RKO (cell line): ENCODE measurements at places on chromosomes 12 and 14.

DNA sequence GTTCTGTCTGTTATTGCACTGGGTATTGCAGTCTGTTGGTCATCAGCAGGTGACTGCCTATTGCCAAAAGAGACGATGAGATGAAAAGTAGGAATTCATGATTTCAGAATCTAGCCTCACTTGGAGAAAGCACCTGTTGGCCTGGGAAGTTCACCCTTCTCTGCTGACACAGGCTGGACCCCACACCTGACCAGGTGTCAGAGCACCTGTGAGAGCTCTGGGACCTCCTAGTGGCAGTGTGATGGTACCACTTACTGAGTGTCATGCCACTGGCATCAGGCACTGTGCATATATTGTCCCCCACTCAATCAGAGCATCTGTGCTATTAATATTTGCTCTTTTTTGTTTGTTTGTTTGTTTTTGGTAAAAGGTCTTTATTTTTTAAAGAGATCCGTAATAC is 68.0 kb downstream of the RASSF3 start:
- no peak for DNase-seq

DNA sequence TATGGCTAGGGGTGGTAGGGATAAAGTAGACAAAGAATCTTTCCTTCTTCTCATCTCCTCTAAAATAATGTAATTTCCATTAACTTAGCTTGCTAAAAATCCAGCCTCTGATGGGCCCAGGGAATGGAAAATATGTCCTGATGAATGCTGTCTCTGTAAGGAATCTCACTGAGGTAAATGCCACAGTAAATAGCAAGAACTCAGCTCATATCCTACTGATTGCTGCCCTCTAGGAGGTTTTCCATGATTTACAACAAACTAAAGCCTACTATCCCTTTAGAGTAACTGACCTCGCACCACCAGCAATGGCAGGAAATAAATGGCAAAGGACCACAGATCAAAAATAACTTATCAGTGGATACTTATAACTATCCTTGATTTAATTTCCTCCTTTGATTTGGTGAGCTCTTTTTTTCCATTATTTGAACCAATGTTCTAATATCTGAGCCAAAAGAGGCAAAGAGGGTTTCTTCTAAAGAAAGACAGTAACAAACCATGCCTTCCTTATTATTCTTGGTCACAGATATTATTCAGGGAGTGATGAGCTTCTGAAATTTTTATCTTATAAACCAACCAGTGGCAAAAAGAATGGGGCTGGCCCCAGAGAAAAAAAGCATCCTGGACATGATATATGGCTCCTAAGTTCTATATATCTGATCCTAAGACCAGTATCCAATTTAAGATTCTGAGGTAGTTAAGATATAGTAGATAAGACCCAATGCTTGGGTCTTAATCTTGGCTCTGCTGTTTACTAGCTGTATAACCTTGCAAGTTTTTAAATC is 43.8 kb downstream of the SENP1 start:
- no peak for DNase-seq

GRCh38 chr14:104280085-104280901 is 141.9 kb downstream of the KIF26A start:
- DNase-seq, result no peak

DNA sequence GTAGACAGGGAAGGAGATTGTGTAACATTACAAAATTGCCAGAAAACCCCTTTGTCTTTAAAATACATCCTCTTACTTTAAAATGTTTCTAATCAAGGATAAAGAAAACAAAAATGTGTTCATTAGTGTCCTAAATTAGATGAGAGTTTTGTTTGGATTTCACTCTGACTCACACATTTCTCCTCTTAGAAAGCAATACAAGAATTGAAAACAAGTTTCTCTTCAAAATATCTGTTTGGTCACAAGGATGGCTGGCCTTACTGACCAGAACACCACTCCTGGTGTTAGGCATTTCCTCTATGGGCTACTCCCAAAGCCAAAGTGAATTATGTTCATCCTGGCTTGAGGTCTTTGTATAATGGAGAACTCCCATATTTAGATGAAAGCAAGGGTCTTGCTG is 6.4 kb downstream of the GUCY2C start:
- no peak for DNase-seq

DNA sequence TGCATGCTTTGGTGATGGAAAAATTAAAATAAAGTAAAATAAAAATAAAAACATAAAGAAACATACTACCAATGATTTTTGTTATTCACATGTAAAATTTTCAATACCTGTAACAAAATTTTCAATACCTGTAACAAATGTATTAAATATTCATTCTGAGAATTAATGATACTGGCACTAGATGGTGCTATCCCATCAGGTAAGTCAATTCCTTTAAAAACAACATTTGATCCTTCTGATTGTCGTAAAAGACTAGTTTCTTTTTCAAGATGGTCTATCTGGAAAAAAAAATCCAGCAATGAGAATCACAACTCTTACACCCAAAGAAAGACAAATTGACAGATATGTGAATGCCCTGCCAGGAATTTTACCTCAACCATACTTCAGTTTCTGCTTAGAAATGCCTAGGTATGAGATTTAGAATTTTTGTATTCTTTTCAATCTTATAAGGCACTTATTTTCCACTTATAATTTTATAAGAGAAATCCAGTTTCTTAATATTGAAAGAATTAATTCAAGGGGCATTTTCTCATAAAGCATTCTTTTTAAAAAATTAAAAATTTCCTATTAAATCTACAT is 30.7 kb downstream of the CEP290 start:
- DNase-seq, result peak; percentile 30

GRCh38 chr12:68163560-68164081 is 4.1 kb upstream of the IFNG start:
- no peak for DNase-seq

DNA sequence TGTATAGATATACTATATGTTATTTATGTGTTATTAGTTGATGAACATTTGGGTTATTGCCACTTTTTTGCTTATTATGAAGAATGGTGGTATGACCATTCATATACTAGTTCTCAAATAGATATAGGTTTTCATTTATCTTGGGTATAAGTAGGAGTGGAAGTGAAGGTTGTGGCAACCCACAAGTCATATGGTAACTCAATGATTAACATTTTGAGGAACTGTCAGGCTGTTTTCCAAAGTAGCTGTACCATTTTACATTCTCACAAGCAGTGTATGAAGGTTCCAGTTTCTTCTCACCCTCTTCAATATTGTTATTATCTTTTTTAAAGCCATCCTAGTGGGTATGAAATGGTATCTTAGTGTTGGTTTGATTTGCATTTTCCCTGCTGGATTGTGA is 19.0 kb upstream of the MSRB3 start:
- DNase-seq, result no peak
